IMR-90 (cell line): ENCODE measurements at places on chromosomes 2 and 18. TPM values are rescaled to one million over a fixed set of nuclear protein-coding genes. Genes with fewer than 3 reads are reported as not detected.

KLHL29 gene
- 2.0 and 2.5 TPM in 2 replicates for total RNA-seq

MLPH gene
- total RNA-seq = 13.8 and 13.9 TPM in 2 replicates

NBAS gene
- total RNA-seq = 88.9 and 105 TPM in 2 replicates

DSG4 gene
- not detected in 2 replicates for total RNA-seq

CD8A gene
- not detected in 2 replicates for total RNA-seq

SCN7A gene
- total RNA-seq = 0.90 and 1.7 TPM in 2 replicates

SERPINB13 gene
- not detected in 2 replicates for total RNA-seq

SLC66A3 gene
- total RNA-seq = 18.1 and 18.9 TPM in 2 replicates

C2orf80 gene
- not detected in 2 replicates for total RNA-seq
